ENCODE measurements at places on chromosomes 7 and 10.

DNA sequence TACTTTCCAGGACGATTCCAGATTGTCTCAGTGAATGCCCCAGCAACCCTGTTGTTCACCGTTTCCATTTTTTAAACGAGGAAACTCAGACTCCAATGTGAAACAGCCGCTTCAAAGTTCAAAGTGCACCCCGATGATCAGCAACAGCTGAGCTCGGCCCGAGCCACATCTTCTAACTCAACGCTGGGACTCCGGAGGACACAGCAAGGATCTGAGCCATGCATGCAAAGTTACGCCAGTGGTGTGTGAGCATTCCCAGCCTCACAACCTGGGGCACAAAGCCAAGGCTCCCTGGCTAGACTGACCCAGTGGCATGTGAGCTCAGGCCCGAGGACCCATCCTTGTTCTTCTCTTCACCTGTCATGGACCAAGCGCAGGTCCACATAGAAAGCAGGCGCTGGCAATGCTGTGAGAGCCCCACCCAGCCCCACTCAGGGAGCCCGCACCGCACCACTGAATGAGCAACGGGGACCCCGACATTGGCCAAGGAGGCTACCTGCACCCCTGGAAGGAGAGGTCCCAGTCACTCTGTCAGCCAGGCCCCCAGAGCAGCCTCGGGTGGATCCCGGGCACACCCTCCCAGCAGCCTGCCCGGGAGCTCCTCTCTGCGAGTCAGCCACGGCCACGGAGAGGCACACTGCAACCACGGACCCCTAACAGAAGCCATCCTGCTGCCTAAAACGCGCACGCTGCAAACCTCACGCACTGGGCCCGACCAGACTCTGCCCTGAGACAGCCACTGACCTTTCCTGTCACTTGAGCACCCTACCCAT, 82.9 kb downstream of the MAD1L1 start:
- DNase-seq, result no peak

- no peak for DNase-seq
Observed at GRCh38 chr10:62068464-62068863, 167.0 kb downstream of the ARID5B start.

- no peak for DNase-seq
Observed at GRCh38 chr10:28293236-28294168, 9.4 kb downstream of the MPP7 start.

DNA sequence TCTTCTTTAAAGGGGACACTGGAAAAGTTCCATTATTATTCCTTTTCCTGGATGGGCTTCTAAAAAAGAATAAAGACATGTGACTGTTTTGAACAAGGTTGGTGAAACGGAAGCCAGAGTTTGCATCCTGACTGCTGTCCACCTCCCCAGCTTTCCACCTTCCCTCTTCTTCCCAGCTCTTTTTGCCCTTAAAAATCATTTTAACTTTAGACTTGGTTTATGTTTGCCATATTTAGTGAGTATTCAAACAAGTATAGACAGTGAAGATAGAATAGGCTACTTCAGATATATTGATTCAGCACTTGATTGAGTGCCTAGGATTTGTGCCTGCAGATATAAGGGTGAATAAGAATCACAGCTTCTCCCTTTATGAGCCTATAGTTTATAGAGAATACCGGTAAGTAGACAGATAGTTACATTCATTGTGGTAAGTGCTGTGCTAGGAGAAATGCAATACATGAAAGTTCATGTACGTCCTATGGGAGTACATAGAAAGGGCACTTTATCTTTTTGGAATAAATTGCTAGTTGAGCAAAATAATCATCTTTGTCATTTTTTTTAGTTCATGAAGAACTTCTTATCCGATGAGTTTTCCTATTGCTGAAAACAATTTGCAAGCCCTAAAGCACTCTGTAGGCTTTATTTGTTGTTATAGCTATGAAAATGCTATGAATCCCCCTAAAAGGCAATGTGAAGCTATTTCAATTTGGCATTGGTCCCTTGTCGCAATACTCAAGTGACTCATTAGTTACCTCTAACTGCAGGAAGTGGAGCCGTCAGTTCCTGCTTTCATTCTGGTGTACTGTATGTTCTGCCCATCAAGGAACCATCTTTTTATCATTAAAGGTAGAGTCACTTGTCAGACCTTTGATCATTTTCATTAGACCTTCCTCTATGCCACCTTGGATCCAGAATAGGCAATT, 57.2 kb upstream of the STRIP2 start:
- no peak for DNase-seq

- no peak for DNase-seq
Observed at GRCh38 chr7:44645254-44645653, 38.8 kb downstream of the OGDH start.

- DNase-seq, result no peak
Observed at GRCh38 chr10:1393481-1393880, 337.3 kb downstream of the WDR37 start.

DNA sequence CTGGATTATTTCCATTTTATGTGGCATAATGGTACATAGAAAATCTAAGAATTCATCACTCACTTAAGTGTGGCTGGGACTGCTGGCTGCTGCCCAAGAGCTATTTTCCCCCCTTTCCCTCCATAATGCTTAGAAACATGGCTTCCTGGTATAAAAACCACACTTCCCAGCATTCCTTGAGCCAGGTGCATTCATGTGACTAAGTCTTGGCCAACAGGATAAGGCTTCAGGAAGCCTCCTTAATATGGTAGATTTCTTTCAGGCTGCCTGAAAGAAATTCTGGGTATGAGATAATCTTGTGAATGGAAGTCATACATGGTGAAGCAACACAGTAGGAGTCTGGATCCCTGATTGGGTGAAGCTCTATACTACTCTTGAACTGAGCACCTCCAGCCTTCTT, 178.0 kb downstream of the JAZF1 start:
- DNase-seq, result no peak

DNA sequence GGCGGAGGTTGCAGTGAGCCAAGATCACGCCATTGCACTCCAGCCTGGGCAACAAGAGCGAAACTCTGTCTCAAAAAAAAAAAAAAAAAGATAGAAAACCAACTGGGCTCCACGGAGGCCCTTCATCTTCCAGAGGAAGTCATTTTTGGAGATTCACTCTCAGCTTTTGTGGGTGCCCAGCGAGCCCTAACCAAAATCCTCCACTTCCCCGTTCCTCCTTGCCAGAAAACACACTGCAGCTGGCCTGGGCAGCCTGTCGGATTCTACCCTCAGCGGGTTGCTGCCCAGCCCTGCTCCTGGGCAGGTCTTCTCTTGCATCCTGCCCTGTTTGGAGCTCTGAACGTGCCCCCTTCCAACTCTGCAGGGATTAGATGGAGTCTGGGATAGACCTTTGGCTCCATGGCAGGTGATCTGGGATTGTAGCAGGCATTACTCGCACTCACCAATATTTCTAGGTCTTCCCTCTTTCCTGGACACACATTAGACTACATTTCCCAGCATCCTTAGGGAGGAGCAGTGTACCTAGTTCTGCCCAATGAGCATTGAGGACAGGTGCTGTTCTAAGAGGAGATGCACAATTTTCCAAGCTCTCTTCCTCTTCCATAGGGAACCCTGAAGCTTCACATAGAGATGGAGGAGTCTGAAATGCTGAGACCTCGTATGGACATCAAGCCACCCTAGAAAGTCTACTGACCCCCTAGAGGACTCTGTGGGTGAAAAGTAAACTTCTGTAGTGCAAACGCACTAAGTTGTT, 4.6 kb downstream of the GRID2IP start:
- DNase-seq, result no peak

DNA sequence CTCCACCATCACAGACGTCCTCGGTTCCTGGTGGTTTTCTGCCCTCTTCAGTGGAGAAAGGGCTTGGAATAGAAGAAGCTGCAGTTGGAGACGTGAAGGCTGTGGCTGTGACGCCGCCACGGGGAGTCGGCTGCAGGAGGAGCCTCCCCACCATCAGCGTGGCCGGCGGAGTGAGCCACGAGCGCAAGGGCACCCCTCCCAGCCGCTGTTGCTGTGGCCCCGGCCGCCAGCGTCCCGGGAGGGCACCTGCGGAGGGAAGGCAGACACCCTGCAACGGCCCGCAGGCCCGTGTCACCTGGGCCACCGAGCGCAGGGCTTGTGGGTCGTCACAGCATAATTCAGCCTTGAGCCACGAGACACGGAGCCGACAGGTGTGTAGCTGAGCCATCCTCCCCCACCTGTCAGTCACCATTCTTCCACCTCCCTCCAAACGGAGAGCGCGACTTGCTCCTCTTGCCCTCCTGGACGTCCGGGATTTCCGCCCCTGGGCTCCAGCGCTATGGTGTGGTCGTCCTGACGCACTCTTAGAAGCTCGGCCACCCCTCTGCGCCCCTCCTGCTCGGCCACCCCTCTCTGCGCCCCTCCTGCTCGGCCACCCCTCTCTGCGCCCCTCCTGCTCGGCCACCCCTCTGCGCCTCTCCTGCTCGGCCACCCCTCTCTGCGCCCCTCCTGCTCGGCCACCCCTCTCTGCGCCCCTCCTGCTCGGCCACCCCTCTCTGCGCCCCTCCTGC, 102.7 kb downstream of the PTPRN2 start:
- no peak for DNase-seq

GRCh38 chr7:25950488-25951413, 201.2 kb upstream of the NFE2L3 start:
- peak; percentile 76 for DNase-seq

DNA sequence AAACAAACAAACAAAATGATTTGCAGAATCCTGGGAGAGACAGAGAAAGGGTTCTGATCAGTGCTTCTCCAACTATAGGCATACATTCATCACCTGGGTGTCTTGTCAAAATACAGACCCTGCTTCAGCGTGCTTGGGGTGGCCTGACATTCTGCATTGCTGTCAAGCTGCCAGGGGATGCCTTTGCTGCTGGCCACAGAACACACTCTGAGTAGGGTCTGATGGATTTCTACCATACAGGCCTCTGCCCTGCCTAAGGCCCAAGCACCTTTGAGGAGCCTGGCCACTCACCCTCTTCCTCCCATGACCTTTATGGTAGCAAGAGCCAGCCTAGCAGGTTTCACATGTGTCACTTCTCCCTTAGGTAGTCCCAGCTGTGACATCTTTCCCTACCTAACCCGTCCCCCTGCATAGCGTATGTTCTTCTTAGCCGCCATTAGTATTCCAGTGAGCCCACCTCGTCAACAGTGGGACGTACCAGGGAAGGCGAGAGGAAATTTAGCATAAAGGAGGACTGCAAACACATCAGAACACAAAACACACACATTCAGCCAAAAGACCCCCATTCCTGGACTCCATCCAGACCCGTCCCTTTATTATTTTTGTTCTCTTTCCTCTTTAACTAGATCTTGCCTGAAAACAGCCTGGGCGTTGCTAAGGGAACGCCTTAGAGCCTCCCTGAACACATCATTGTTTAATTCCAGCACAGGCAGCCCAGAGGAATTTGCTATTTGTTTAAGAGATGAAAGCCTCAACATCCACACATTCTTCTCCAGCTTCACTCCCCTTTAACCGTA, 43.9 kb upstream of the PODXL start:
- DNase-seq, result no peak

DNA sequence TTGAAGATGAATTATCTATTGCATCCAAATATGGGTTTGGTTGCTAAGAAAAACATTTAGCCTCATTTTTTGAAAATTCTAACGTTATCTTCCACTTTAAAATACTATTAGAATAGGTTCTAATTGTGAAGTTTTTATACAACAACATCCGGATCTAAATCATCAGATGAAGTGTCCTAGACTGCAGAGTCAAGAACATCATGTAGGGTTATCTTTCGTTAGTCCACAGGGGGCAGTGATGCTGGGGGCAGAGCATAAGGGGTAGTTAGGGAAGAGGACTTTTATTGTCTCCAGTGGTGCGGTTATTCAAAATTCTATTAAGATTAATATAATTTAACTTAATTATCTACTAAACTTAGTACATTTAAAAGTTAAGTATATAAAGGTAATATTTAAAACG, 990.6 kb upstream of the PHF14 start:
- no peak for DNase-seq

GRCh38 chr7:92944633-92945032, 108.3 kb upstream of the CDK6 start:
- DNase-seq, result no peak

DNA sequence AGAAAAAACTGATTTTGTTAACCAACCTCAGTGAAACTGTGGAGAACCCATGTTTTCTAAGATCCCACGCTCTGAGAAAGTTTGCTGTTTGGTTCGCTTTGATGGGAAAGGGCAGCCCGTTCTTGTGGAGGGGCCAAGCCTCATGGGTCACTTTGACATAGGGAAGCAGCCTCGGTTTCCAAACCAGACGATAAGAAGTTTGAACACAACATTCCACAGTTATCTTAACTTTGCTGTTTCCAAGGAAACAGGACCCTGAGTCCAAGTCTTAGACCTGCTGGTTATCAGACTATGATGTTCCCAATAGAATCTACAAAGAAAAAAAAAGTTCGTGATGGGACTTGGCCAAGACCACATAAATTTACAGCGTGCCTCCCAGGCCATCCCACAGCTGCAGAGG, 182.3 kb downstream of the NRP1 start:
- DNase-seq, result no peak

GRCh38 chr7:17506095-17506494, 207.6 kb downstream of the AHR start:
- no peak for DNase-seq

Data from neural crest cell (in vitro differentiated cells).